ELF-1 (cell line): ENCODE measurements at places on chromosomes 6 and 20.

- no peak for DNase-seq
Observed at GRCh38 chr20:16556301-16556700, 16.9 kb downstream of the KIF16B start.

GRCh38 chr20:16501301-16501700 is 71.9 kb downstream of the KIF16B start:
- no peak for DNase-seq

DNA sequence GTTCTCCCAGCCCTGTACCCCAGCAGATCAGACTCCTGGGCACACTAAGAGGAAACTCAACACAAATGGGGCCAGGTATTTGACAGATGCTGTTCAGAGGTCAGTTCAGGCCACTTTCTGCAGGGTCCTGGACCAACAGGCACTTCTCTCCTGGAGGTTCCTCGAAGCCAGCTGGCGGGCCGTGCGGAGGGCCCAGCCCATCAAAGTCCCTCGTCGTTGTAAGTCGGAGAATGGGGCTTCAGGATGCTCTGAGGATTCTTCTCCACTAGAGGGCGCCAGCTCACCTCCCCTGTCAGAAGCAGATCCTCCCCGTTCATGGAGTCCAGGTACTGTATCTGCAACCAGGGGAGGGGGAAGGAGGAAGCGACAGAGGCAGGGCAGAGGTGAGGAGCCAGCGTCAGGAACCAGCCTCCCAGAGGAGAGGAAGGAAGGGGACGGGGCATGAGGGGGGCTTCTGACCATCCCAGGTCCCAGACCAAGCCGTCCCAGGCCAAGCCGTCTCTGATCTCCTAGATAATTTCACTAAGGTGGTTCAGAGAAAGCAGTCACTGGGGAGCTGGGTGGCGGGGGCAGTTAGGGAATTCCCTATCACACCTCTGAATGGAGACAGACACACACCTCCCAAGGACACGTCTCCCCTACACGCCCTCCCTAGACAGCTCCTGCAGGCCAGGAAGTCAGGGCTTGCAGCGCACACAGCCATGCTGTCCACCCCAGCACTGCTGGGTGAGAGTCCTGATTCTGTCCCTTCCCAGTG is 11.7 kb upstream of the FAM83C start:
- peak; percentile 98 for DNase-seq

- no peak for DNase-seq
Observed at GRCh38 chr20:31602779-31603441, 2.2 kb upstream of the ID1 start.

- DNase-seq = no peak
Observed at GRCh38 chr6:14189074-14189473, 71.5 kb downstream of the CD83 start.

DNA sequence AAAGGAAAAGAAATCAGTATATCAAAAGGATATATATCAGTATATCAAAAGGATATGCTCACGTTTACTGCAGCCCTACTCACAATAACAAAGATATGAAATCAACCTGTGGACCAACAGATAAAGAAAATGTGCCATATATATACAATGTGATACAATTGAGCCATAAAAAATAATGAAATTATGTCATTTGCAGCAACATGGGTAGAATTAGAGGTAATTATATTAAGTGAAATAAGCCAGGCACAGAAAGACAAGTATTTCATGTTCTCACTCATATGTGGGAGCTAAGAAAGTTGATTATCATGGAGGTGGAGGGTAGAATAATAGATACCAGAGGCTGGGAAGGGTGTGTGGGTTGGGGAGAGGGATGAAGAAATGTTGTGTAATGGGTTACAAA is 102.9 kb upstream of the MARCKS start:
- DNase-seq = no peak

DNA sequence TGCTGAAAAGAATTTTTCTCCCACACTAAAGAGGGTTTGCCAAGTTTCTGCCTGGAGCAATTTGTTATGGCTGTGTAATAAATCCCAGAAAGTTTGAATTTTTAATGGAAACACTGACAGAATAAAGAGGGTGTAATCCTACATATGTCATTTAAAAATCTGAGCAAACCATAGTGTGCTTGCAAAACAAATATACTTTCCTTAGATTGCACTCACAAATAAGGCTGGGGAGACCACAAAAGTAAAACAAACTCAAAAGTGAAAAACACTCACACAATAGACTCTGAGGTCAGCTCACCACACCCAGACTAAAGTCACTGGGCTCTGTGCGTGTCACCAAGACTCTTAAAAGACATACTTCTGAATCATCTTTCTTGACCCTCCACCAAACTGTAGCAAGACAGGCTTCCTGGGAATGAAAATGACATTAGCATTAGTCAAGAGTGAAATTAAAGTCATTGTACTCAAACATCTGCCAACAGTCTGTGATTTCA is 4.8 kb upstream of the ATXN1 start:
- no peak for DNase-seq

GRCh38 chr20:56765172-56766073 is 136.3 kb downstream of the TFAP2C start:
- DNase-seq = peak; percentile 32

GRCh38 chr6:8229915-8230756 is 127.8 kb upstream of the EEF1E1 start:
- DNase-seq = peak; percentile 87

DNA sequence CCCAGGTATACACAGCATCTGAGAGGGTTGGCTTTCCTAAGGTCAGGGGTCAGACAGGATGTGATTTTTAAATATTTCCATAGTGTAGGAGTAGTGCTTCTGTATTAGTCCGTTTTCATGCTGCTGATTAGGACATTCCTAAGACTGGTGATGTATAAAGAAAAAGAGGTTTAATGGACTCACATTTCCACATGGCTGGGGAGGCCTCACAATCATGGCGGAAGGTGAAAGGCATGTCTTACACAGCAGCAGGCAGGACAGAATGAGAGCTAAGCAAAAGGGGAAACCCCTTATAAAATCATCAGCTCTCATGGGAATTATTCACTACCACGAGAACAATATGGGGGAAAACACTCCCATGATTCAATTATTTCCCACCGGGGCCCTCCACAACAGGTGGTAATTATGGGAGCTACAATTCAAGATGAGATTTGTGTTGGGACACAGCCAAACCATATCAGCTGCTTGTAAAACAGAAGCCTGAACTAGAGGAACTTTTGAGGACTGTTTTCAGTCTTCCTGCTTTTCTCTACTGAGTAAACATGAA is 91.0 kb upstream of the MEI4 start:
- DNase-seq = no peak

DNA sequence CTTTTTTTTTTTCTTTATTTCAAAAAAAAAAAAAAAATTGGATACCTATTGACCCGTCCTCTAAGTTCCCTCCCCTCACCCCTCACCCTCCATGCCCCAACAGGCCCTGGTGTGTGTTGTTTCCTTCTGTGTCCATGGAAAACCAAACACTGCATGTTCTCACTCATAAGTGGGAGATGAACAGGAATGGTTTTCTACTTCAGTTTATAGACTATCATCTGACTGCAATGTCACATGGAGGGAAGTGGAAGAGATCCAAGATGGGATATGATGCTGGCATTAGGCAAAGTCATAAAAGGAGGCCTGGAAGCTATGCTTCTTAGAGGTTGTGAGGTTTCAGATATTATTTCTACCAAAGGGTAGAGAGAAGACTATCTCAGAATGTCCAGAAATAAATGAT is 237.5 kb downstream of the MAFB start:
- DNase-seq = no peak

DNA sequence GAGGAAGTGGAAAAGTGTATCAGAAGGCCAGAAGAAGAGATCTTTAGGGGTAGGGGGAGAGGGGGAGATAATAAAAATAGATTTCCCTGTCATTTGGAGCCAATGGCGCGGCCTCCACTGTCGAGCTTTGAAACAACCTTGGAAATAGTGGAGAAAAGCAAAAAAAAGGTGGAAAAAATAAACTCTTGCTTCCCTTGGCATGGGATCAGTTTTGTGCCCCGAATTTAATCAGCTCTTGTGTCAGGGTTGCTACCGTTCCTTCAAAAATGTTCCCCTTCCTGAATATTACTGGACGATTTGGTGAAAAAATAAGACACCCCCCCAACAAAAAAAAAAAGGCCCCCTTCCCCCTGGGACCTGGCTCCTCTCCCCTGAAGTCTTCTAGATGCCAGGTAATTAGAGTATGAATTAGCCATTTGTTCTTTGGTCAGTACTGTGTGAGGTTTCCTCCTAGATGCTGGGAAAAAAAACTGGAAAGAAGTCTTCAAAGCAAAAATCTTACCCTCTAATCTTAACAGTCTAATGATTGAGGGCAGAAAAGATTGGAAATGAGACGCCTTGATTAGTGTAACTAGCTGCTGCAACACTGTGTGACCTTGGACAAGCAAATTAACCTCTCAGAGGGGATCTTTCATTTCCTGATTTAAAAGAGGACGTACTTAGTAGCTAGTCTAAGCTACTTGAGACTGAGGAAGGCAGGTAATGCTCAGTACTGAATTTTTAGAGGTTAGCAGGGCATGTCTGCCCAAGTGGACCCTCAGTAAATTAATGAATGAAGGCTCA is 872 bp upstream of the RBM39 start:
- DNase-seq = no peak

DNA sequence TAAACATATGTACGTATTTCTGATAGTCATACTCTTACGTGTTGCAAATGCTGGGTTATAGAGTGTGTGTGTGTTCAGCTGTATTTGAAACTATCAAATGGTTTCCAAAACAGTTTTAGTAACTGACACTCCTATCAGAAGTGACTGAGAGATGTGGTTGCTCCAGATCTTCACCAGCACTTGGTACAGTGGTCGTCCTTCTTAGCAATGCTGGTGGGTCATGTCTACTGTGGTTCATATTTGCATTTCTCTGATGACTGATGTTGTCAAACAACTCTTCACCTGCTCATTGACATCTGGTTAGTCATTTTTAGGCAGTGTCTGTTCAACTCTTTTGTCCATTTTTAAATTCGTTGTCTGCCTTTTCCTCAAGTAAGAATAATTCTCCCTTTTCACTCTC is 259.3 kb downstream of the KIF16B start:
- no peak for DNase-seq

GRCh38 chr20:34689486-34689885 is 12.6 kb upstream of the PIGU start:
- DNase-seq = no peak

- no peak for DNase-seq
Observed at GRCh38 chr20:63565699-63566335, 8.2 kb downstream of the HELZ2 start.

GRCh38 chr6:25928562-25929324 is 1.7 kb downstream of the SLC17A2 start:
- DNase-seq = no peak

- no peak for DNase-seq
Observed at GRCh38 chr6:63883597-63883996, 248.0 kb downstream of the PHF3 start.

DNA sequence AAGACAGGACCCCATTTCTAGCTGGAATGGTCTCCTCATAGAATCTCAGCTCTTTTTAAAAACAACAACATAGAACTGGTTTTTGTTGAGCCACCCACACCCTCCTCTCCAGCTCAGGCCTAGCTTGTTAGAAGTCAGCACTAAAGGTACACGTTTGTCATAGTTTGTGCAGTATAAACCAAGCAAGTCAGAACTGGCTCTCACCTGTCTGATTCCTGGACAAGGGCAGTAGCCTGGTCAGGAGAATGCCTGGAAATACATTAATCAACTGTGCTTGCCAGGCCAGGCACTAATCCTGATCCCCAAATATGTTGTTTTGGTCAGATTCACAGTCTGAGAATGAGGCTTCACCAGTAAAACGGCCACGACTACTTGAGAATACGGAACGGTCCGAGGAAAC is 296.7 kb downstream of the ZFAND3 start:
- DNase-seq = no peak

DNA sequence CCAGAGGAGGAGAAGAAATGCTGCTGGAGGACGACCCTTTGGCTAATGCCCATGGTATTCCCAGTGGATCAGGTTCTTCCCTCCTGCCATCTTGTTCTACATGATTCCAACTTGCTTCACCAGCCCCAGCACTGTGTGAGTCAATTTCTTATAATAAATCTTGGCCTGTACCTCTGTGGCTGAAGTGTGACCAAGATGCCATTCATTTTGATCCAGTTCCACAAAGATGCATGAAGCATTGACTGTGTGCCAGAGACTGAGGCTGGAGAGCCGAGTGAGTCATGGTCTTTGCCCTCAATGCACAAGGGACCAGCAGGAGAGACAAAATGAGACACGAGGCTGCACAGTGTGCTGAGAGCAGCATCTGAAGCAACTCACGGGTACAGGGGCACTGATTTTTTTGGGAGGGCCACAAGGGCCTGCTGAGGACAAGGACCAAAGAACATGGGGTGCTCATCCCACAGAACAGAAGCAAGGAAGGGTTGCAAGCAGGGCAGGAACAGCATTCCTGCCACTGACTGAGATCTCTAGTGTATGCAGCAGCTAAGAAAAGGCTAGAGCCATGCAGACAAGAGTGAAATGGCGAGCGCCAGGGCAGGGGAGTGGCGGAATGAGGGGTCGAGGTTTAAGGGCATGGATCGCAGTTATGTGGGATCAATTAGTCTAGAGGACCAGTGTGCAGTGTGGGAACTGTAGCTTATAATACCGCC is 207.0 kb downstream of the THBS2 start:
- no peak for DNase-seq

DNA sequence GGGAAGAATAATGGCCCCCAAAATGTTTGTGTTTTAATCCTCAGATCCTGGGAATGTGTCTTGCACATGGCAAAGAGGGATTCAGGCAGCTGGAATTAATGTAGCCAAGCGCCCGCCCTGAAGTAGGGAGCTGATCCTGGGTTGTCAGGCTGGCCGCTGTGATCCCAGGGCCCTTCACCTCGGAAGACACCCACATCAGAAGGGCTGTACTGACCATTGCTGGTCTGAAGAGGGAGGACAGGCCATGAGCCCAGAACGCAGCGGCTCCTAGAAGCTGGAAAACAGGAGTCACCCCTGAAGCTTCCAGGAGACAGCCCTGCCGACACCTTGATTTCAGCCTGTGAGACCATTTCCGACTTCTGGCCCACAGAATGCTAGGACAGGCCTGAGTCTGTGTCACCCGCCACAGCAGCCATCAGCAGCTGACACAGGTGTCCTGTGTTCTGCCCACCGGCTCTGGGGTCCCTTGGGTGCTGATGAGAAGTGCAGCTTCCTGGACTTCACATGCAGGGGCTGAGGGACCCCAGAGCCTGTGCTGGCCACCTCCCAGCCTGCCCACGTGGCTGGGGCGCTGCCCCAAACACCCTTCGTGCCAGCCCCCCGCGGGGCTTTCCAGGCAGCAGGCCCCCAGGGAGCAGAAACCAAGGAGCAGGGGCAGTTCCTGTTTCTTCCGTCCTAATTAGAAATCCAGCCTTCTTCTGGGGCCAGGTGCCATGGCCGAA is 86.3 kb downstream of the ERMARD start:
- DNase-seq = no peak
